Hepatic stellate cell (primary cell): ENCODE measurements at places on chromosomes 5 and 9.

GRCh38 chr5:45741110-45741509 lies 44.9 kb upstream of the HCN1 start:
- no peak for DNase-seq

DNA sequence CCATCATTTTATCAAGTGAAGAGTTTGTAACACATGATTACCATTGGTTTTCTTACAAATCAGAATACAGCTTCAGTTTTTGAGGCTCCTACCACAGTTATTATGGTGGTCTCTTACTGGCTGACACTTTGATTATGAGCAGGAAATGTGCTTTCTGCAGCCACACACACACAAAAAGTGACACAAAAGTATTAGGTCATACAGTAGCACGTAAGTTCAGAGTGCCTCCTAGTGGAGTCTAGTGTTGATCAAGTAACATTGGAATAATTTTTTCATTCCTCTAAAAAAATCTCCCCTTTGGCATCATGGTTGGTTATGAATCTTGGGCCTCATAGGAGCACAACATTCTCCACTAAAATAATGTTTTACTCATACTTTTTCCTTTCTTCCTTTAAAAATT lies 37.6 kb downstream of the PAM start:
- DNase-seq = peak; percentile 5

DNA sequence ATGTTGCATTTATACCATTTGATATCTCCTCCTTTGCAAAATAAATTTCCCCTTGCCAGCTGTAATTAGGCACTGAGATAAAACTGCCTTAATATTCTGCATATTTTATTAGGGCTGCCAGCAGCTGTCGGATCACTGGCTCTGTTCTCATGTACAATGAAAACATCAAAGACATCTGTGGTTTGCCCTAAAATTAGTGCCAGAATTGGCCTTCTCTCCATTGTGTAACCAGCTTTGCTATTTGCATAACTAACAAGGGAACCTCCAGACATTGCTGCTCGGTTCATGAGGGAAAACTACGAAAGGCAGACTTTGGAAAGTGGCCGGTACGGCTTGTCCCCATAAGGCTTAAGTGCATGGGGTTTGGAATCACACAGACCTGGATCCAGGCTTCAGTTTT lies 45.5 kb upstream of the KIF2A start:
- DNase-seq = no peak

DNA sequence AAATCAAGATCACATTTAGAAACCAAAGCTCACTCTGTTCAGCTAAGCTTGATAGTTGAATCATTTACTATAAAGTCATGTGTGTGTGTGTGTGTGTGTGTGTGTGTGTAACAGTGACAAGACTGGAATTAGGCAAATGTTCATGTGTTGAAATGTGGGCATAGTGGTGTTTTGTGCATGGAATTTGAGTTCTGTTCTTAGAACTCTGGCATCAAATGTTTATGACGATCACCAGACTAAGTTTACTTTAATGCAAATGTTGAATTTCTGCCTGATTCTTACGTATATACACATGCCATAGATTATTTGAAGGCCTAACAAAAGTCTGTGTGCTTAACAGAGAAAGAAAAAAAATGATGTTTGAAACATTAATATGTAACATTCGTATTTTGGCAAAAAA lies 72.8 kb upstream of the COL5A1 start:
- no peak for DNase-seq

DNA sequence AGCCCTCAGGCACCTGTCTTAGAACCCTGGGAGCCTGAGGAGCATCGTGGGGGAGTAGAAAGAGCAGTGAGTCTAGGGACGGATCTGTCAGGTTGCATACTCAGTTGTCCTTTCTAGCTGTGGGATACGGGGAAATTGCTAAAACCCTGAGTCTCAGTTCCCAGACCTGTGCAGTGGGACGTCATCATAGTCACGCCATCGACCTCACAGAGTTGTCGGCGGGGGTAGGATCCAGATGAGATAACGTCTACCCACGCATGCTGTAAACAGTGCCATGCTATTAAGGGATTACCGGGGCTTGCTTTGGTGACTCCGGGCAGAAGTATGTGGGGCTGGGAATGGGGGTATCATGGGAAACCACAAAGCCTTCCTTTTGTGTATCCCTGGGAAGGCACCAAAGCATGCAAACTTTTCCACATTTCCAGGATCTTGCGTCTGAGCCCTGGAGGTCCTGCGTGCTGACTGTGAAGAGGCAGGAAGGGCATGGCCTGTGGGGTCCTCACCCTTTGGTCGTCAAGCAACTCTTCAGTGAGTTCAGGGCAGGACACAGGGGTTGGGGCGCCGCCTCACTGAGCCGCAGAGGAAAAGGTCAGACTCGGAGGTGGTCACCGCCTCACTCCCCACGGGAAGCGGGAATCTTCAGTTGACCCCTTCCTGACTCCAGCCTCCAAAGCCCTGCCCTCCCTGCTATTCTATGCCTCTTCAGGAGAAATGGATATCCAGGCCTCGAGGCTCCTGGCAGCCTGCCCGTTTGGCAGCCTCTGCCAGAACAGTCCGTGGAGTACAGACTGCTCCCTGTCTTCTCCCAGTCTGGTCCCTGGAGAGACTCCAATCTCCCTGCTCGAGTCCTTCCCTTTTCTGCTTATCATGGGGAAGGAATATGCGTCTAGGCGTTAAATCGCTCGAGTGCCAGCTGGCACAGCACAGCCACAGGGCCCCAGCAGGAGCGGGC lies 186.8 kb upstream of the KLF9 start:
- peak; percentile 72 for DNase-seq
